ENCODE measurements at places on chromosomes 11 and 22.

- DNase-seq, result no peak
Observed at GRCh38 chr22:45006111-45006963, 3.5 kb downstream of the PHF21B start.

GRCh38 chr11:43555816-43556611 lies 124.5 kb upstream of the HSD17B12 start:
- DNase-seq, result no peak

- DNase-seq, result no peak
Observed at GRCh38 chr11:121515335-121515671, 62.5 kb upstream of the SORL1-AS1 start.

DNA sequence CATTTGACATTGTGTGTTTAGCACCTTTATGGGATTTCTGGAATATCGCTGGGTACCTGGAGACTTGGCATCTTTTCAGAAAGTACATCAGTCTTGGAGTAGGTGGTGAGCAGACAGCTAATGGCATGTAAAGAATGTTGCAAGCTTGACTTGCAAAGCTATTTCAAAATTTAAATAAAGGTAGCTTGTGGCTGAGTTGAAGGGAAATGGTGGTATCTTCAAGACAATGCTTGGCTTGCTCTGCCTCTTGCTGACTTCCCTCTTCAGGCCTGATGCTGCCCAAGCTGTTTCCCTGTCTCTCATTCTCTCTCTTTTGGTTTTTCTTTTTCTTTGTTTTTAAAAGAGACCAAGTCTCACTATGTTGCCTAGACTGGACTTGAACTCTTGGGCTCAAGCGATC lies 13.2 kb downstream of the ZNRF3 start:
- no peak for DNase-seq

DNA sequence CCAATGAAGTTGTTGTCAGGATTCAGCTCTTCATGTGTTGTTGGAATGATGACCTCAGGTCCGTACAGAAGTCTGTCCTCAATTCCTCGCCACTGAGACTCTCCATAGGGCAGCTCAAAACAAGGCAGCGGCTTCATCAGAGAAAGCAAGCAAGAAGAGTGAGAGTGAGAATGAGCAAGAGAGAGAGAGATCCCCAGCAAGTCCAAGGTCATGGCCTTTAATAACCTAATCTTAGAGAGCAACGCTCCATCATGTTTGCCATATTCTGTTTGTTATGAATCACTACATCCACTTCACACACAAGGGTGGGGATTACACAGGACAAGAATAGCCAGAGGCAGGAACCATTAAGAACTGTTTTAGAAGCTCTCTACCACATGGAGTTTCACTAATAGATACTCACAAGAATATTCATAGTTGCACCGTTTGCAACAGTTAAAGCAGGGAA lies 23.3 kb upstream of the MMP7 start:
- DNase-seq, result no peak

- no peak for DNase-seq
Observed at GRCh38 chr11:20213790-20214189, 53.5 kb upstream of the DBX1 start.

- no peak for DNase-seq
Observed at GRCh38 chr11:80702264-80702663, 1261.4 kb upstream of the TENM4 start.

DNA sequence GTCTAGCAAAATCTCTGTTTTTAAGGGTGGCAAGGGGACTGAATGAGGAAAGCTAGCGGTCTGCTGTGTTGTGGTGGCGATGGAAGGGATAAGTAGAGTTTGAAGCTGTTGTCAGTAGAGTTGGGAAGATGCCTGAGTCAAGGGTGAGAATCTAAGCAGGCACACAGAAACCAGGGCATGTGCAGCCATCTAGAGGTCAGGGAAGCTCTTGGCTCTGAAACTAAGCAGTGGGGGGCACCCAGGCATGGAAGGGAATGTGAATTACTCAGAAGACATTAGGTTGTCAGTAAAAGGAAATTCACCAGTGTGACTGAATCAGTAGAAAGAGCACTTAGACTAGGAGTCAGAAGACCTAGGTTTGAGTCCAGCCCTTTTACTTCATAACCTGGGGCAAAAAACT lies 15.4 kb downstream of the BMAL1 start:
- DNase-seq, result no peak

DNA sequence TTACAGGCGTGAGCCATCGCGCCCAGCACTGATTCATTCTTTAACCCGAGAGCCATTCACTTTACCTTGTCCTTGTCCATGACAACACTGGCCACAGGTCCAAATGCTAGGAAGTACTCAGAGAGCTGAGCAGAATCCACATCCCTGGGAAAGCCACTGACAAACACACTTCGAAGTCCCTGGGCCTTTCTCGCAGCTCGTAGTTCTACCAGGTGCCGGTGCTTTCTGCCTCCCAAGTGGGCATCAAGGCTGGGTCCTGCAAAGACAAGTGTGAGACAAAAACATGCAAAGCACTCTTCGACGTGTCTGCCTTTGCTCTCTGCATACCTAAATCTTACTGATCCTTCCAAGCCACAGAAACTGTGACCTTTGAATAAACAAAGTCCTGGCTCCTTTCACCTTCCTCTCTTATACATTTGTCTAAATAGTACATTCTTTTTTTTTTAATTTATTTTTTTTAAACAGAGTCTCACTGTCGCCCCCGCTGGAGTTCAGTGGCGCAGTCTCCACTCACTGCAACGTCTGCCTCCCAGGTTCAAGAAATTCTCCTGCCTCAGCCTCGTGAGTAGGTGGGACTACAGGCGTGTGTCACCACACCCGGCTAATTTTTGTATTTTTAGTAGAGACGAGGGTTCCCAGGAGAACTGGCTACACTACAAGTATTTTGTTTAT lies 2.2 kb downstream of the TUT1 start:
- DNase-seq, result no peak

DNA sequence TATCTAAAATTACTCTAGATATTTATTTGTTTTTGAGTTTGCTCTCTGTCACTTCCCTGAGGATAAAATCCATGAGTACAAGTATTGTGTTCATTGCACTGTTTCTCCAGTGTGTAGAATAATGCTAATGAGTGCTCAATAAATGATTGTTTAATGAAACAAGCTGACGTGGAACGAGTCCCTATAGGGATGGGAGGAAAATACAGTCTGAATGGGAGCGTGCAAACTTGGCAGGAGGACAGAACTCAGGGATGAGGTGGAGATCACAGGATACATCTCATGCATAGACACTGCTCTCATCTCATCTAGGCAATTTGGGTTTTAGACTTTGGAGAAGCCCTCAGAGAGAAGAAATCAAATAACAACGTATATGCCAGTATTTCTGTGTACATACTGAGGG lies 58.4 kb upstream of the ZC3H12C start:
- DNase-seq, result no peak

DNA sequence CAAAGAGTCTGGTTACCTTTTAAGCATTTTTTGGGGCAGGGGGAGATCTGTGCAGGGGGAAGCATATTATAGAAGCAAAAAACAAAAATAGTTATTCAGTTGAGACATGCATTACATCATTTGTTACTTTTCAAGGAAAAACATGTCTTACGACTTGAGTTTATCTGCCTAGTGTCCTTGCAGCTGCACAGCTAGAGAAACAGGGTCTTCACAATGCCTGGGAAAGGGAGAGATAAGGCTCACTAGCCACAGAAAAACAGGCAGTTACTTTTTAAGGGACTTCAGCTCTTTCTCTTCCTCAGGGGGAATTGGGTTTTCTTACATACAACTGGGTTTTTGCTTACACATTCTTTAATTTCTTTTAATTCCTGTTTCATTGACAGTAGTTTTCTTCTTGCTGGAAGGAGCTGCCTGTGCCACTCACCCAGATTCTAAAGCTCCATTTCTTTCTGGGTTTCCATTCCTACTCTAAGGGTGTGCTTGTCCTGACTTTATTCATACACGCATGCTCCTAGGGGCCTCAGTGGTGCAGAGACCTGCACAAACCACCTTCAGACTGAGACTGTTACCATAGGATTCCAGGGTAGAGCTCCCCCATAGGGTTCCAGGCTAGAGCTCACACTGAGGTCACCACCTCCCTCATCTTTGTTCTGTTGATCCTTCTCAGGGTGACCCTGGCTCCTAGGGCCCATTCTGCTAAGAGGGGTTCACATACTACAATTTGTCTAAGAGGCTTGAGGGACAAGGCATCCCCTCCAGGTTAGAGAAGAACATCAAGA lies 14.7 kb upstream of the UBQLNL start:
- no peak for DNase-seq

DNA sequence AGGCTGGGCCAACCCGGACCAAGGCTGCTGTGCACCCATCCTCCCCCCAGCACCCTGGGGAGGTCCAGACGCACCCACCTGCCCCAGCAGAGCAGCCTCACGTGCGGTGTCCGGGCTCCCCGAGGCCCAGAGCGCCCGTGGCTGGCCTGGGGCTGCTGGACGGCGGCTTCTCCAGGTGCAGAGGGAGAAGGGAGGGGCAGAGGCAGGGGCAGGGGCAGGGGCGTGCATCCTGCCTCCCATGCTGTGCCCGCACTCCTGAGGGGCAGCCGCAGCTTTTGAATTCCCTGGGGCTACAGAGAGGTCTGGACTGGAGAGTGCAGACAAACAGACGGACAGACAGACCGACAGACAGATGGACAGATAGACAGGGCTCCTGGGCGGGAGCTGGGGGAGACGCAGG lies 83.6 kb upstream of the PRR5 start:
- DNase-seq, result no peak

- DNase-seq, result no peak
Observed at GRCh38 chr11:44002191-44003093, 45.3 kb upstream of the ACCSL start.

DNA sequence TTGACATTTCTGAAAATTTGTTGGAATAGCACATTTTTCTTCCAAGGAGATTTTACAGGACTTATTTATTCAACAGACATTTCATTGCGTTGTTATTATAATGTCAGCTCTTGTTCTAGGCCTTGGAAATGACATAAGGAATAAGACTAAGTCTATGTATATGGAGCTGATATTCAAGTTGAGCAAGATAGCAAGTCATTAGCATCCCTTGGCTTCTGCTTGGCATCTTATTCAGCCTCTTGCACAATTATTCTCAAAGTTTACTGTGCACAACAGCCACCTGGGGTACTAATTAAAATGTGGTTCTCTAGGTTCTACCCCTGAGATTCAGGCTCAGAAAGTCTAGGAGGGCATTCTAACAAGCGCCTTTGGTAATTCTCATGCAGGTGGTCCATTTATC lies 304.8 kb upstream of the DDI1 start:
- no peak for DNase-seq

- DNase-seq, result no peak
Observed at GRCh38 chr11:45692808-45693453, 27.5 kb upstream of the CHST1 start.

DNA sequence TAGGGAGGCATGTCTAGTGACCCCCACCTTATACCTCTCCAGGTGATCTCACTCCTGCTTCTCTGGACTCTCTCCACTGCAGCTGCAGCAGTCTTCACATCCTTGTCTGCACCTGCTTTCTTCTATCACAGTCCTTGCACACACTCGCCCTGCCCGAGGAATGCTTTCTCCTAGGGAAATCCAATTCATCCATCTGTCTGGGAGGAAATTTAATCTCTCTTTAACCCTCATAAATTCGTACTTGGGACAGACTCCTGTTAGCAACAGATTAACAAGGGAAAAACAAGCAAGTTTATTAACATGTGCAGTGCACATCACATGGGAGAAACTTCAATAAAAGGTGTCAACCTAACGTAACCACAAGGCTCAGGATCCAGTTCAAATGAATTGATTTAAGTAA lies 11.3 kb upstream of the RCN1 start:
- no peak for DNase-seq

DNA sequence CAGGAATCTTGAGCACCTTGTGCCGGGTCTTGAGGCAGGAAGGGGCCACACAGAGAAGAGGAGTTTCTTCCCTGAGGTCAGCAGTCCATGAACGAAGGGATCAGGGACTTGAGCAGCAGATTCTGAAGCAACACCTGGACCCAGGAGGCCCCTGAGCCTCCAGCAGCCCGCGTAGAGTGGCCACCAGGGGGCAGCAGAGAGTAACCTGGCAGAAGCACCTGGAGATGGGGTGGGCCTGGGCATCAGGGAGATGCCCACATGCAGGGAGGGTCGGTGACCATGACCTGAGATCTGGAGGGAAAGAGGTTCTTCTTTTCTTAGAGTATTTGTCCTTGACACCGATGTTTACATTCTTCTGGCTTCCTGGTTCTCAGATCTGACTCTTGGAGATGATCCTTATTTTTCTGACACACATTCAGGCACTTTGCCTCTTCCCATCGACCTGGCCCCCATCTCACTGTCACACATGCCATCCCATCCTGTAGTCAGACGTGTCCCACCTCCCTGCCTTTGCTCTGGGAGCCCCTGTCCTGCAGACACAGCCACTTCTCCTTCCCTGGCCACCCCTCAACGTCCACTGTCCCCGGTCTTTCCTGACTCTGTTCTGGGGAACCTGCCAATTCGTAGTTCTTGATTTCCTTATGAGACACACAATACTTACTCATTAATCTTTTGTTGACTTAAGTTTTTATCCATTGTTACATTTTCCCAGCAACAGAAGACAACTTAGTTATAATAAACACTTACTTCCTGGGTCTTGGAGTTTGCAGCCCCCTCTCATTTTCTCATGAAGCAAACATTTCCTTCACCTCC lies 66.5 kb downstream of the GGTLC2 start:
- peak; percentile 24 for DNase-seq

- no peak for DNase-seq
Observed at GRCh38 chr22:37178350-37179125, 9.5 kb downstream of the C1QTNF6 start.

GRCh38 chr11:69337211-69337721 lies 43.3 kb downstream of the MYEOV start:
- peak; percentile 33 for DNase-seq

DNA sequence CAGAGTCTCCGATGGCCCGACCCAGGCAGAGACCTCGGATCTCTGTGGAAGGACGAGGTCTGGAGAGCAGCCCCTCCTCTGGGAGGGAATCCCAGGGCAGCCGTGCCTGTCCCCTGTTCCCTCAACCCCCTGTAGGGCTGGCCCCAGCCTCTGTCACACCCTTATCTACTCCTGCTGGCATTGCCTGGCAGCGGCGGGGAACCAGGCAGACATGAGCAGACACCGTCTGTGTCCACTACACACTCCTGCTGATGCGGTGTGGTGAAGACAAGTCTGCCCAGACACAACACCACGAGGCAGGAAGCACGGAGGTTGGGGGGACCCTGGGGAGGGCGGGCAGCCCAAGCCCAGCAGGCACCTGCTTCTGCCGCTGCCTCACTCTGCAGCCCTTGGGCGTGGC lies 52.5 kb upstream of the A4GALT start:
- DNase-seq, result no peak

- no peak for DNase-seq
Observed at GRCh38 chr22:20315337-20316216, 4.3 kb downstream of the DGCR6L start.

GRCh38 chr11:11574373-11575287 lies 47.2 kb downstream of the GALNT18 start:
- no peak for DNase-seq
